ENCODE measurements at places on chromosomes 3 and 15. TPM values are rescaled to one million over a fixed set of nuclear protein-coding genes. Genes with fewer than 3 reads are reported as not detected.

DNA sequence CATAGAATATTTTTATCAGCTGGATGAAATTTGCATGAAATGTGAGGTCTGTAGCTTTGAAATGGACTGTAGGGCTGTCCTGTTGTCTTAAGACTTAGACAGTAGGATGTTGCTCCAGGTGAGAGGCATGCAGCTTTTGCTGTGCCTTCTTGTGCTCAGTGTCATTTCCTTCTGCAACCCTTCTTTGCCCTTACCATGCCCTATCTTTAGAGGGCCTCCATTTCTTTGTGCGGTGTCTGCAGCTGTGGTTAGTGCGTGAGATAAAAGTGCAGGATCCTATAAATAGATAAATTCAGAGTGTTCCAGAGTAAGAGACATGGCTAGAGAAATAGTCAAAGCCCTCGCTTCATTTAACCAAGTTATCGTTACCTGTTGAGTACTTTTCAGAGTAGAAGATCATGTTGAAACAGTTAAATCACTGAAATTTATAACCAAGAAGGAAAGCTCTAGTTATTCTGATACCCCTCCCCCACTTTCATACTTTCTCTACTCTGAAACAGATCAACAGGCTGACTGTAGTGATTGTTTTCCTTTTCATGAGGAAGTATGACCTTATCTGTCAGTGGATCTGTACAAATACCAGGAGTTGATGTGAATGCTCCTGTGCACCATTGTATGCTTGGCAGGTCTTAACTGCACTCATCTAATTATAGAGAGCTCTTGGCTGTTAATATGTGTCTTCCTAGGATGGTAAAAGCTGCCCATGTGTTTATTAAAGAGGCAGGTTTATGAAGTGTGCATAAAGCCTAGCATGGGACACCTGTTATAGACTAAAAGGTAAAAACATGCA, 18.2 kb downstream of the EIF3J start:
- DNase-seq, result no peak

DNA sequence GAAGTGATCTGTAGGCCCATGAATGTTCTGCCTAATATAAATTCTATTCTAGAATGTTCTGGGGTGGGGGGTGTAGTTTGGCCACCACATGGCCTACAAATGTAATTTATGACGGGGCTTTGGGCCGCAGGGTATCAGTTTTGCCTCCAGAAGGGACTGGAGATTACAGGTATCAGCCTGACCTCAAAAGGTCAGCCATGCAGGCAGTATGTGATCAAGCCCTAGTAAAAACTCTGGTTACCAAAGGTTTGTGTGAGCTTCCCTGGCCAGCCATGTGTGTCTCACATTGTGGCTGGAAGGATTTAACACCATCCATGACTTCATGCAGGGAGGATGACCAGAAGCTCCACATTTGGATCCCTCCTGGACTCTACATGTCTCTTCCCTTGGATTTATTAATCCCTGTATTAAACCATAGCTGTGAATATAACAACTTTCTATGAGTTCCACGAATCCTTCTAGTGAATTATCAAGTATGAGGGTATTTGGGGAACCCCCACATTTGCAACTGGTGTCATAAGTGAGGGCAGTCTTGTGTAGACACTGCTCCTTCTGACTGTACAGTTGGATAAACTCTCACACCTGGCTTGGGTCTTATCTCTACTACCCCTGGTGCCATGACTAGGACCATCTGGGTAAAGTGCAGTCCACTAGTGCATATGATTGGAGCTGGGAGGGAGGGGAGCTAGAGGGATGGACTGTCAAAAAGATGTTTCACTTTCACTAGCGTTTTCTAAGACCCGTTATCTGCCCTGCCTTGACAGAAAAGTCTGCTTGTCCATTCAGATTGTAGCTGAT, 50.0 kb upstream of the RFX7 start:
- DNase-seq, result no peak

DNA sequence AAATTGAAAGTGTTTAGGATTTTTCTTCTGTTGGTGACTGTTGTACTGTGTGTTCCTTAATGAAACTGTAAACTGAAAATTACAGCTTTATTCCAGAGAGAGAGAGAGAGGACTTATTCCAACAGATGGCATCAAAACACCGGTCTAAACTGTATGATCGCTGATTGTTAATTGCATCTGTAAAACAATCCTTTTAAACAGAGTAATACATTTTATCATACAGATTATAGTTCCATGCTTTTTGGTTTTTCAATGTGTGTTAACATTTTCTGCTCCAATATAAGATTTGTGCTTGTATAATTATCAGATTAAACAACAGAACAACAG, 289.7 kb upstream of the DNAJC19 start:
- no peak for DNase-seq

TRAT1 gene
- total RNA-seq, result not detected

DNA sequence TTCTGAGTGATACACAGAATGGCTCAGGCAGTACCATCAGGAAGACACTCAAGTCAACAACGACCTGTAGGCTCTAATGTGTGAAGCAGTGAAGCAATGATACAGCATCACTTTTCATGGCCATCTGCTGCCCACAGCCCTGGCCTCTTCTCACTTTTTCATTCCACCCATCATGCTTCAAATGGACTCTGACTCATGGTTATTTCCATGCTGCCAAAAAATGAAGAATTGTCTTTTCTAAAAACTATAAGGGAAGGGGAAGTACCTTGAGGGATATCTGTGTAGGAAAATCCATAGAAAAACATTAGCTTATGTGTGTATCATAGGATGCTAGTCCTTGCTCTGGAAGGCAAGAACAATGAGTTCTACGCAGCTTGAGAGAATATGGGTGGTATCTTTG, 11.5 kb downstream of the HGD start:
- DNase-seq, result no peak

EFHB gene
- total RNA-seq, result 0.72 TPM

SPSB4 gene
- 0.32 TPM for total RNA-seq

GOLGA8S gene
- not detected for total RNA-seq

DNA sequence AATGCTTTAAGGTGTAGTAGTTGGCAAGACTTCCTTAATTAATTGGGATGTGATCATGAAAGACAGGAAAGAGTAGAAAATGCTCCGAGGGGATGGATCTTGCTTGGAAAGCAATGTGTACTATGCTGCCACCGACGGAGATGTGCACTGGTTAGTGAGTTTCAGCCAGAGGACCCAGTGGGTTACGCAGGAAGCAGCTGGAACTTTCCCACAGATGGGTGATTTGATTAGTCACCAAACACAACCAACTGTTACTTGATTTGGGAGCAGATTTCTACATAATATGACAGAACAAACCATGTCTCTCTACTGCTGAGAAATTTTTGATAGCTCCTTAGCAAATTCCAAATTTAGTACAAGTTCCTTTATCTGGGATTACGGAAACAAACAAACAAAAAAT, 245.4 kb upstream of the MCTP2 start:
- DNase-seq, result no peak

ARHGEF26 gene
- 2.9 TPM for total RNA-seq

DNA sequence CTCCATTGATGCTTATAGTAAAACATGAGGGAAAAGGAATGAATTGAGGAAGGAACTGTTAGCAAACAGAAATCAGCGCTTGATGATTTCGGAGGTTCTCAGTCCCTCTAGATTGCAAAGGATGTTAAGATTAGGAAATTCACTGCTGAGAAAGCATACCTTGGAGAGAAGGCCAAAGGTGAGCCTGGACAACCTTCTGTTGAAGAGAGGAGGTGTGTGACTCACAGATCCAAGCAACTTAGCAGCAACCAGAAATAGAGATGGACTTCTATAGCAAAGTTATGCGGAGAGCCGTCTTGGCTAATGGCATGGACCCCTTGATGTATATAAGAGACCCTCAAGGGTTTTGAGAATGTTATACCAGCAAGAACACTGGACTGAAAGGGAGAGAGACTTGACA, 114.3 kb downstream of the EEFSEC start:
- DNase-seq, result no peak

ATP13A4 gene
- total RNA-seq, result not detected

DNA sequence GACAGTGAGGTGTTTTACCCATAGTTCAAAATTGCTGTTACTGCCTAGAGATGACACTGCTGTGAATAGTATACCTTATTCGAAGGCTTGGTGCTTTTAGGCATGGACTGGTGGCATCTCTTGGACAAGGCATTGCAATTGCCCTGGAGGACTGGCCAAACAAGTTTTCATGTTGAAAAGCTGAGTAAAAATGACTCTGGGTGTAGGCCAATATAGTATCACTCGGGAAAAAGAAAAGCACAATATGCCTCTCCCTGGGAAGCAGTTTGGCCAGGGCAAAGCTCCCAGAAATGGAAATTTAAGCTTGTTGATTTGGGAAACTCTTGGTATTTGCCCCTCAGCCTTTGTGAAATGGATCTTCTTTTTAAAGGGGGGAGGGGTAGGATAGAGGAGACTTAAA, 54.8 kb downstream of the ZNF609 start:
- no peak for DNase-seq

CYP1A2 gene
- total RNA-seq, result not detected

All from NCI-H460 (cell line).